ENCODE measurements at places on chromosomes 1 and 21.

GRCh38 chr21:27475363-27475955 is 508.6 kb upstream of the ADAMTS5 start:
- no peak for DNase-seq

- no peak for DNase-seq
Measured at GRCh38 chr1:24327486-24327885, 8.3 kb downstream of the GRHL3 start.

DNA sequence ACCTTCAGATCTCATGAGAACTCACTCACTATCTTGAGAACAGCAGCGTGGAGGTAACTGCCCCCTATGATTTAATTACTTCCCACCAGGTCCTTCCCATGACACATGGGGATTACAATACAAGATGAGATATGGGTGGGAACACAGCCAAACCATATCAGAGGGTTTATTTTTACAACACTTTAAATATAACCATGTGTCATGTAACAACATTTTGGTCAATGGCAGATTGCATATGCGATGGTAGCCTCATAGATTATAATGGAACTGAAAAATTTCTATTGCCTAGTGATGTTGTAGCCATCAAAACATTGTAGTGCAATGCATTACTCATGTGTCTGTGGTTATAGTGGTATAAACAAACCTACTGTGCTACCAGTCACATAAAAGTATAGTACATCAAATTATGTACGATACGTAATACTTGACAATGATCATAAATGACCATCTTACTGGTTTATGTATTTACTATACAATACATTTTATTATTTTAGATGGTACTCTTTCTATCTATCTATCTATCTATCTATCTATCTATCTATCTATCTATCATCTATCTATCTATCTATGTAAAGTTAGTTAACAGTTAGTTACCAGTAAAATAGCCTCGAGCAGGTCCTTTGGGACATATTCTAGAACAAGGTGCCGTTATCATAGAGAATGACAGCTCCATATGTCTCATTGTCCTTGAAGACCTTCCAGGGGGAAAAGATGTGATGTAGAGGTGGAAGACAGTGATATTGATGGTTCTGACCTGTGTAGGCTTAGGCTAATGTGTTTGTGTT is 12.6 kb upstream of the S100B start:
- DNase-seq = no peak

DNA sequence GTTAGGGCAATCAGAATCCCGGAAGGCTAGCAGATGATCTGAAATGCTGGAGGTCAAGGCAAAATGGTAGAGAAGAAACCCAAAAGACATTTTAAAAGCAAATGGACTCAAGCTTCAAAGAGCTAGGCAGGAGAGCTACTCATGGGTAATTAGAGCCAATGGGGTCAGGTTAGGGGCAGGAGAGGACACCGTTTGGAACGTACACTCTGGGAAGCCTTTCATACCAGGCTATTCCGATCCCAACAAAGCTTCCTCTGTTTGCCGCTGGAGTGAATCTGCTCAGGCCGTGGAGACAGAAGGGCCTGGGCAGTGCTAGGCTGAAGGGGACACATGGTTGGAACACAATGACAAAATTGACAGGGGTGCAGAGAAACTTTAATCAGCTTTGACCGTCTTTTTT is 346.6 kb downstream of the RPS6KC1 start:
- DNase-seq = no peak

DNA sequence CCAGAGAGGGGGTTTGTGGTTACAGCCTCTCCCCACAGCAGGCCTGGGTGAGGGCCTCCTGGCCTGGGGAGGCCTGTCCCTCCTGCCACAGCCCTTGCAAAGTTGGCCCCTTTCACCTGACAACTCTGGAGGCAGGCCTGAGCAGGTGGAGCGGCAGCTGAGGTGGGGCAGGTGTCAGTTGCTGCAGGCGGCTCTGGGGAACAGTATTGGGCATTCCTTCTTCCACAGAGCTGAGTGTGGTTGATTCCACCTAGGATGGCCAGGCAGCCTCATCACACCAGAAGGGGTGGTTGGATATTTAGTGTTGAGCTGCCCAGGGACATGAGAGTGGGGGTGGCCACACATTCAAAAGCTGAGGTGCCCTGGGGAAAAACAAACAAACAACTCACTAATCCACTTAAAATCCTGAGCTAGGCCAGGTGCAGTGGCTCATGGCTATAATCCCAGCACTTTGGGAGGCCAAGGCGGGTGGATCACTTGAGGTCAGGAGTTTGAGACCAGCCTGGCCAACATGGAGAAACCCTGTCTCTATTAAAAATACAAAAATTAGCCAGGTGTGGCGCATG is 31.1 kb downstream of the PIGP start:
- peak; percentile 37 for DNase-seq

DNA sequence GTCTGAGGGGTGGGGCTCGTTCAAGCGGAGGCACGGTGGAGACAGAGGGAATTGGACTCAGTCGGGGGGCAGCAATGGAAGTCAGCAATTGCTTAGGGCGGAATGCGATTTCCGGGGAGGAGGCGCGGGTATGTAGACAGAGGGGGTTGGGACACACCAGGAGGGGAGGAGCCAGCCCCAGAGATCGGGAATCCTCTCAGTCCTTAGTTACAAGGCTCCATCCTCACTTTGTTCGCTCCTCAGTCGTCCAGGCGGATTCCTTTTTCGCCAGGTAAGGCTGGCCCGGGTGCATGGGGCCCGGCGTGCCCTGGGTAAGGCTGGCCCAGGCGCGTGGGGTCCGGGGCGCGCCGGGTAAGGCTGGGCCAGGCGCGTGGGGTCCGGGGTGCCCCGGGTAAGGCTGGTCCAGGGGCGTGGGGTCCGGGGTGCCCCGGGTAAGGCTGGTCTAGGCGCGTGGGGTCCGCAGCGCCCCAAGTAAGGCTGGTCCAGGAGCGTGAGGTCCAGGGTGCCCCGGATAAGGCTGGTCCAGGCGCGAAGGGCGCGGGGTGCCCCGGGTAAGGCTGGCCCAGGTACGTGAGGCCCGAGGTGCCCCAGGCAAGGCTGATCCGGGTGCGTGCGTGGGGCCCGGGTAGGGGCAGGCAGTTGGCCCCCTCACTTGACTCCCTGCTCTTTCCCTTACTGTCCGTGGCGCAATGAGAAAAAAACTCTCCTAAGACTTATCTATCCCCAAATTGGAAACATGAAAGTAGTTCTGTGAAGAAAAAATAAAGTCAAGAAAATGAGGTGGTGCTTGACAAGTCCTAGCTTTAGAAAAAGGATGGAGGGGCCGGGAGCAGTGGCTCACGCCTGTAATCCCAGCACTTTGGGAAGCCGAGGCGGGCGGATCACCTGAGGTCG is at the start of gene L1TD1:
Gene L1TD1, plus strand, starts transcription at position 199 of the 894 bp plus-strand sequence. CDS start 11,780 bp downstream, outside the sequence.
- DNase-seq = peak; percentile 96

DNA sequence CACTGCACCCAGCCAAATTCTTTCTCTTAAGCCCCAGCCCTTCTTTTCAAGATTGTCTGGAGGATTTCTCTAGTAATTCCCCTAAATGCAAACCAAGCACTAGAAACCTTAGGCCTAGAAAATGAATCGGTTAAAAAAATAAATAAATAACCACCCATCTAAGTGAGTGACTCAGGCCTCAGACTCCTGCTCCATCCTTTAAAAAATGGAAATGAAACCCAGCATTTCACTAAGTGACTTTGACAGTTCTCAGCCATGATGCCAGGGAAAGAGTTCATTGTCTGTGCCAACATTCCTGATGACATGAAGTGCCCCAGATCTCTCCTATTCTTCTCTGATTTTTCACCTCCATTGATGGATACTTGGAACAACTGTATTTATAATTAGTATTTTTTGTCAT is 415.2 kb upstream of the DAB1 start:
- no peak for DNase-seq

DNA sequence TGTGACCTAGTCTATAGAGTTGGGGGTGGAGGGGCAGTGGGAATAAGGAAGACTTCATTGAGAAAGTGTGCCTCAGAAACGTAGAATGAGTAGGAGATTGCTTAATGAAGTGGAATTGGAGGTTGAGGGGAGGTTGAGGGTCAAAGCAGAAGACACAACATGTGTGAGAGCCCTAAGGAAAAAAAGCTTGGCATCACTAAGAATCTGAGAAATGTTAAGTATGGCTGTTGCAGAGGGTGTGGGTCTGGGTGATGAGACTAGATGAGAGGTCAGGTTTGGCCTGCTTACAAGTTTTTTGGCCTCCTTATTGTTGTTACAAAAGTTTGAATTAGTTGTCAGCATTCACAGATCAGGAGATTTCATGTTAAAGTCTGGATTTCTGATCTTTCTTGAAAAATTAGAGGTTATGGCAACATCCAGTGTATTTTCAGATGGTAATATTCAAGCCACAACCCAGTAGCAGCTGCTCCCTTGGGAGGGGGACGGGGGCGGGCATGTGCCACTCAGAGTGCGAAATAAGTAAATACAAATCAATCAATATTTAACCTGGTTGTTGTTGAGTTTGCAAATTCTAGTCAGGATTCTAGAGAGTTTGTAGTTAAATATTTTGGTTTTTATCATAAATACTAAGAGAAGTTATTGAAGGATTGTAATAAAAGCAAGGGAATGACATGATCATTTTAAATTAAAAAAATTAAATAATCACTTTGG is 4.3 kb downstream of the MAN1A2 start:
- no peak for DNase-seq

DNA sequence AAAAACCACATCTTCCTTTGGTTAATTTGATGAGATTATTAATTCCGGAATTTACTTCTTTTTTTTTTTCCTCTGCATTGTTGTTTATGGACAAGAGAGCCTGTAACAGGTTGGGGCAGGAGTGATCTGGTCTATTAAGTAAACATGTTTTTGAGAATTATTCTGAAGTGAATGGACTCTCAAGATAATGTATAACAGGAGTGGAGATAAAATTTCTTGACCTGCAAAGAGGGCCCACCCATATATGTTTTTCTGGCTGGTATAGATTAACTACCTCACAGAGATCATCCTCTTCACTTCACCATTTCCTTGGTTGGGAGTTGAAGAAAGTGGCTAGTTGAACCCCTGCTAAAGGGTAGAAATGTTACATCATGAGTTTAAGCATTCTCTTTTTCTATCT is 10.7 kb downstream of the DDI2 start:
- no peak for DNase-seq

DNA sequence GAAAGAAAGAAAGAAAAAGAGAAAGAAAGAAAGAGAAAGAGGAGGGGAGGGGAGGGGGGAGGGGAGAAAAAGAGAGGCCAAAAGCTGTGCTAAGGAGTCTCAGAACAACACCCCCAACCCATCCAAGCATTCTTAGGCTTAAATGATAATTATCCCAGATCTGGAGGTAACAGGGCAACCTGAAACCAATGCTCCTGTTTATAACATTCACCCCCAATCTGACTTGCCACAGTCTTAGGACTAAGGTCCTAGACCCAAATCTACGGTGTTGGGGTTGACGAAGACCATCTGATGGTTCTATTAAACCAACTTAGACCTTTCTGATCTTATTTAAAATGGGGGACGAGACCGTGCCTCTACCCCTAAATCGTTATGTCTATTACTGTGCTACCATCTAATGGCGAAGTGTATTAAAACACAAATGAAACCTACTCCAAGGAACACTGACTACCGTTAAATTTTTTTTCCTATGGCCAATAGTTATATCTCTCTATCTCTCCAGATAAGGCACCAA is 119.3 kb upstream of the CDC42BPA start:
- peak; percentile 67 for DNase-seq

GRCh38 chr1:111192658-111193519 is 7.6 kb downstream of the DENND2D start:
- peak; percentile 10 for DNase-seq

DNA sequence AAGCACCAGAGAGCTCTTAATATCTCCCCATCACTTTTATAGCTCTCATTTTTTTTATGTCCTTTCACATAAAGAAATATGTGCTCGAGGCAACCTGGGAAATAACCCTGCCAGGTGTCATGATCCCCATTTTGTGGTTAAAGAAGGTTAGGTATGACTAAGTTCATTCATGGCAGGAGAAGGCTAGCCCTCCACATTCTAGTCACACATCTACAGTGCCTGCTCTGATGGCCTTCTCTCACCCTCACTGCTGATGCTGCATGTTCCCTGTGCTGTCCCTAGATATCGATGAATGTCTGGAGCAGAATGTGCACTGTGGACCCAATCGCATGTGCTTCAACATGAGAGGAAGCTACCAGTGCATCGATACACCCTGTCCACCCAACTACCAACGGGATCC is 187.5 kb downstream of the TPR start:
- DNase-seq = no peak

DNA sequence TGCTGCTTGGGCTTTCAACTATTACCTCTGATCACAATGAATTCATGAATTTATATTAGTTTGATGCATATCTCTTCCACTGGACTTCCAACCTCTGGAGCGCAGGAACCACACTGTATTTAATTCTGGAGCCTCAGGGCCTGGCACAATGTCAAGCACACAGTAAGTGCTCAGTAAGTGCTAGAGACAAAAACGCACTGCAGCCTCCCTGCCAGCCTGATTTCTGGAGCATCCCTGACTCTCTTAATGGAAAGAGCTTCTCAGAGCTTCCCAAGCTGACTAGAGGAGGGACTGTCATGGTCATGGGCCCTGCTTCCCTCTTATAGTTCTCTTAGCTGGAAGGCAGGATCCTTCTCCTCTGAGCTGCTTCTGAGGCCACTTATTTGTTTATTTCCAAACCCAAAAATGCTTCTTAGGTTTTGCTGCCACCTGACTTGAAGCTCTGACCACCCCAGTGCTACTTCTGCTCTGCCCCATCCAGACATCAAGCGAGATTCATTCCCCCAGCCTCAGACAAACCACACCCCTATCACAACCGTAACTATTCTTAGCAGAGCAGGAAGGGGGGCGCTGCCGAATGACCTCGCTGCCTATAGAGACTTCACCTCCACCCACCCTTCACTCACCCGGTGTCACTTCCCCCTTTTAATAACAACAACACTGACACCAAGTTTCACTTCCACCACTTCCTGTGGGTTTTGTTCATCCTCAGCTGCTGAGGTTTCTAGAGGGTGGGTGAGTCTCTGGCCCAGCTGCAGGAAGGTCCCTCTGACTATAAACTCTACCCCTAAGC is 33.6 kb downstream of the NUAK2 start:
- DNase-seq = peak; percentile 69

GRCh38 chr1:192171123-192171522 is 12.9 kb downstream of the RGS18 start:
- DNase-seq = no peak

DNA sequence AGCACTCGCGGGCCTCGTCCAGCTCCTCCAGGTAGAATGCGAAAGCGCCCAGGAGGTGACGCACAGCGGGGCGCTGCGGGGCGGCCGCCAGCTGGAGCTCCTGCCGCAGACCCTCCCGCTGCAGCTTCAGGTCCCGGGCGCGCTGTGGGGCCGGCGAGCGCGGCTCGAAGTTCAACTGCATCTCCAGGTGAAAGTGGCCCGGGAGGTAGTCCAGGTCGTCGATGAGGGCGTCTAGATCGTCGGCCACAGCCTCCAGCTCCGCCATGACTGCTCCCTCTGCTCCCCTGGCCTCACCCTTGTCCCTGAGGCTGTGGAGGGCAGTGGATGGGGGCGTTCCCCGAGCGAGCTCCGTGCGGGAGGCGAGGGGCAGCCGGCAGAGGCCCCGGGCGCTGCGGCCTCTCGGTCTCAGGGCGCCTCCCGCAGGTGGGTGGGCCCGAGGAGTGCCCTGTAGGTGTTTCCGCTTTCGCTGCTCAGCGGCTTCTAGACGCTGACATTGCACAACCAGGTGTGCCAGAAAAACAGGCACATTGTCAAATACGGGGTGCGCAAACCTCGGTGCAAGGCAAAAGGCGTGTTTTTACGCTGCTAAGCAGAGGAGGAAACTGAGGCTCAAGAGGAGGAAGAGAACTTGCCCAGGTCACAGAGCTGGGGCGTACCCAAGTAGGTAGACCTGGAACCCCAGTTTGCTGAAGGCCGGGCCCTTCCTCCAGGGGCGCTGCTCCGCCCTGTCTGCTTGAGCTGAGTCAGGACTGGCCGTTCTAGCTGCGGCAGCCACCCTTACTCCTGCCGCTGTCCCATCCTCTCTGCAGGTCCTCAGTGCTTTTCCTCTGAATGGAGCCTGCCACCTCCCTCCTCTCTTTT is at the start of gene TTC22:
Gene TTC22, minus strand, starts transcription at position 425 of the 861 bp plus-strand sequence. Its CDS starts 160 bp downstream, at position 265.
- DNase-seq = peak; percentile 91

- no peak for DNase-seq
Measured at GRCh38 chr1:175450219-175450618, 257.6 kb upstream of the KIAA0040 start.
